Panc1 (cell line): ENCODE measurements at places on chromosomes 12 and 14. TPM values are rescaled to one million over a fixed set of nuclear protein-coding genes. Genes with fewer than 3 reads are reported as not detected.

Gene SYT10
- not detected for total RNA-seq

Gene ASCL1
- not detected for total RNA-seq

Gene AVPR1A
- 0.10 TPM for total RNA-seq

Gene C12orf42
- total RNA-seq = not detected

Gene EIF2S3B
- 0.28 TPM for total RNA-seq

Gene ACOT4
- total RNA-seq = 2.7 TPM

Gene CDKL1
- total RNA-seq = 5.8 TPM

Gene SERPINA10
- 0.03 TPM for total RNA-seq

Gene LMO3
- 0.51 TPM for total RNA-seq

Gene LRP6
- 22.0 TPM for total RNA-seq

Gene SYNDIG1L
- not detected for total RNA-seq

Gene ADAM20
- 0.31 TPM for total RNA-seq

Gene ESPL1
- total RNA-seq = 54.6 TPM

Gene LRP1-AS
- not detected for total RNA-seq

Gene MGST1
- 8.8 TPM for total RNA-seq

Gene LUM
- total RNA-seq = 0.23 TPM

Gene HOXC10
- 154 TPM for total RNA-seq

Gene GLT1D1
- total RNA-seq = not detected

Gene SIRT4
- 1.5 TPM for total RNA-seq

Gene CYP27B1
- total RNA-seq = 4.0 TPM

Gene HOXC12
- total RNA-seq = 5.1 TPM

Gene RFX4
- total RNA-seq = not detected

Gene SUPT16H
- 84.5 TPM for total RNA-seq

Gene OR6C1
- not detected for total RNA-seq

Gene EML1
- 35.3 TPM for total RNA-seq

Gene TSHR
- total RNA-seq = not detected

Gene CFAP73
- 0.10 TPM for total RNA-seq

Gene NEMP1
- total RNA-seq = 46.9 TPM

Gene SLC17A8
- not detected for total RNA-seq

Gene RIPK3
- not detected for total RNA-seq

Gene KRT82
- not detected for total RNA-seq

Gene KRT72
- not detected for total RNA-seq

Gene EPYC
- total RNA-seq = not detected

Gene GDF3
- total RNA-seq = not detected

Gene SPTSSA
- 15.6 TPM for total RNA-seq

Gene TECPR2
- 15.5 TPM for total RNA-seq

Gene GLT8D2
- total RNA-seq = 0.54 TPM
